Activated CD8-positive, alpha-beta T cell treated with anti-CD3 and anti-CD28 coated beads, Interleukin-2, amount 10 ng/mL, durations not matched to agents 7 days and 5 days (primary cell): ENCODE measurements at places on chromosomes 7 and 10.

DNA sequence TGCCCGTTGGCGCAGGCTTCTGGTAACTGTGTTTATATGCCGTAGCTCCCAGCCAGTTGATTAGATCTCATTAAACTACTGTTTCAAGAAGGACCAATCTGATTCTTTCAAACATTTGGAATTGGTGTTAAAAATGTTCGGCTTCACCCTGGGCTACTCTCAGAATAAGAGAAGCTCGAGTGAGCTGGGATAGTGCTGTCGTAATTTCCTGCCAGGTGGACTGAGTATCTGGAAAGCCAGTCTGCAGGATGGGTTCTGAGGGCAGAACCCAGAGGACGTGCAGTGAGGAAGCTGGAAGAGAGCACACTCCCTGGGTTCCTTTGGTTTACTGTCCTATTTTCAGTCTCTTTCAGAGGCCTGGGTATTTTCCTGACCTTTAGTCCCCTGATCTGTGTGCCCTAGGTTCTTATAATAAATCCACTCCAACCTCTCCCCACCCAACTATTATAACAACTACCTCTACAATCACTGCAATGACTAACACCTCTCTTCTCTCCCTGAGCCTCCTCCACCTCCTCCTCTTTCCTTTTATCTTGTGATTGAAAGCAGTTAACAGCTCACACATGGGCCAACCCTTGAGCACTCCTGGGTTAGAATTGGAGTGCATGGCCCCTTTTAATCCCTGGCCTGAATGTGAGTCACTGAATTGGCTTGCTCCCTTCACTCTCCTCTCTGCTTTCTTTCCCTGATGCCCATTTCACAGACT, 63.0 kb downstream of the AOAH start:
- no peak for DNase-seq

DNA sequence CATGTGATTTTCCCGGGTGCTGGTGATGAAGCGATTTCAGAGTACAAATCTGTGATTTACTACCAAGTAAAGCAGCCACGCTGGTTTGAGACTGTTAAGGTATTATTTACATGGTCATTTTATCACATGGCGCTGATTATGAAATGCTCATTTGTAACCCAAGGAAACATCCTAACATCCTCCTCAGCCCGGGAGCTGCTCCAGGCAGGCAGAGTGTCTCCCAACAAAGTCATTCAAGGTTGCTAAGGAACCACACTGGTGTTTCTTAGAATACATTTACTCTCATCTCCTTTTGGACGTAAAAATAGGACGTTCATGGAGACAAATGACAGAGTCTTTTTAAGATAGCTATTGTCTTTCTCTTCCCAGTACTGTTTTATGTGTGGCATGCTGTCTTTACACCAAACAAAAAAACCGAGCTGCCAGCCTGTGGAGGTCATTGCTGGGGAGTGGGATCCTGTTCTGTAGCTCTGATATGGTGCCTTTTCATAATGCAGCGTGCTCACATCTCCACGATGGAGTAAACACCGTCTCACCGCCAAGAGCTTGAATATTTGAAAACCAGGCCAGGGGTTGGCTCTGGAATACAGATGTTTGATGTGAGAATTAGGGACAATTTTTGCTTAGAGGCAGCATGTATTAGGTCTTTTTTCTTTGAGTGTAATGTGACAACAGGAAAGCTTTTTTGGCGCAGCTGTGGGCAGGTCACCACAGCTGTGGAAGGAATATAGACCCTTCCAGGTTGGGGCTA, 119.6 kb downstream of the DOCK1 start:
- no peak for DNase-seq

GRCh38 chr7:134593530-134594392, 44.9 kb downstream of the AKR1B15 start:
- DNase-seq = no peak

GRCh38 chr7:36851382-36851781, 127.1 kb upstream of the AOAH start:
- no peak for DNase-seq

DNA sequence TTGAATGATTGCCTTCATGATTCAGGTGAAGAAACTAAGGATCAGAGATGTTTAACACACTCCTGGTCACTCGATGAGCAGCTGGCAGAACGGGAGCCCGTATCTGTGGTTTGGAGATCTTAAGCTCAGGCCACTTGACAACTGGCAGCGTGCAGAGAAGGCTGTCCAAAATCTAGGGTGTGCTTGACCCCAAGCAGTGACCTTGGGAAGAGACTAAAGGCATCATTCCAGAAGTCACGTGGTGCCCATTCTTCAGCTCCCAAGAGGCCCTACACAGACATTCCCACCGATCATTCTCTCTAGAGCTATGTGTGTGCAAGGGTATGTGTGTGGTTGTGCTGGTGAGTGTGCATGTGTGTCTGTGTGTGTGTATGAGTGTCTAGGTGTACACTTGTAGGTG, 493.8 kb downstream of the TCERG1L start:
- DNase-seq = no peak

DNA sequence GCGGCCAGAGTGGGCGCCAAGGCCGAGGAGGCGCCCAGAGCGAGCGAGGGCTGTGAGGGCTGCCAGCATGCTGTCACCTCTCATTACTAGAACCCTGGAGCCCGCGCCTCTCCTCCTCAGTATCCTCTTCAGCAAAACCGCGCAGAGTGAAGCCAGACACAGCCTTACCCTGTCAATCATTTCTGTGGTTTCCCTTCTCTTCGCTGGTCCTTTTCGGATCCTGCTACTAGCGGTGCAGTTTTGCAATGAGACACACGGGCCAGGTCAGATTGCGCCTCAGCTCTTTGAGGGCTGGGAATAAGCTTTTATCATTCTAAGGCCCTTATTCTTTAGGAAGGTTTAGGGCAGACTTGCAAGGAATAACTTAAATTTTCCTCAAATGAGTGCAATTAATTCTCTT, 55.5 kb upstream of the FAM171A1 start:
- DNase-seq = no peak

- DNase-seq = no peak
These were observed 17.1 kb downstream of the RNF32 start for GRCh38 chr7:156657681-156658080.

- DNase-seq = no peak
These were observed 64.2 kb downstream of the PWWP2B start for GRCh38 chr10:132461103-132461682.

- DNase-seq = no peak
These were observed 32.3 kb downstream of the PPIF start for GRCh38 chr10:79379512-79380124.

DNA sequence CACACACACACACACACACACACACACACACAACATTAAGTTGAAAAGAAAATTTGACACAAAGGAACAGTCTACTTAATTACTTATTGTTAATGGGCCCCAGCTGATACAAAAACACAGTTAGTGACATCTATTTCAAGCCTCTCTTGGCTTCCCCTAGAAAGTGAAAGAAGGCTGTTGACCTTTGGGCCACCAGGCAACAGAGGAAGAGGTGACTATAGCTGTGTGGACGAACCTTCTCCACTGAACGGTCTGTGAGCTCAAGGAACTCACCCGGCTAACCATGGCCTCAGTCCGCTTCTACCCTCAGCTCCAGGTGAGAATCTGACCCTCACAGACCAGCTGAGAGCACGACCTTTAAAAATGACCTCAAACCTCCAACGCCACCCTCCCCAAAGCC, 32.9 kb upstream of the CALN1 start:
- DNase-seq = no peak

- no peak for DNase-seq
These were observed 86.0 kb downstream of the CH25H start for GRCh38 chr10:89120931-89121763.

GRCh38 chr7:143043391-143043790, 8.8 kb upstream of the OR6V1 start:
- DNase-seq = no peak

GRCh38 chr10:51085204-51085603, 10.9 kb downstream of the PRKG1 start:
- DNase-seq = no peak

DNA sequence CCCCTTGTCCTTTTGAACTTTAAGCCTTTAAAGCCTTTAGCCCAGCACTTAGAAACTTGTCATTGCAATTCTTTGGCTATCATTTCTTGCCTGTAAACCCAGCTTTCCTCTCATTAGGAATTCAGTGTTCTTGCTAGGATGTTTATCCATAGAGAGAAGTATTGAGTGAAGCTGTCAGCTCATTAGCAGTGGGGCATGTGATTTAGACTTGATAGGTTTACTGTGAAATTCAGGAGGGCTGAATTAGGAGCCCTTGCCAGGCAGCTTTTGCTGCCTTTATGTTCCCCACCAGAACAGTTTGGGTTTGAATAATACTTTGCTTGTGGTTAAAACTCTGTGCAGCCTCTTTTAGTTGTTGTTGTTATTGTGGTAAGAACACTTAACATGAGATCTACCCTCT, 39.5 kb downstream of the LHFPL3 start:
- DNase-seq = no peak

- DNase-seq = no peak
These were observed 126.0 kb downstream of the SKIDA1 start for GRCh38 chr10:21399392-21400035.

DNA sequence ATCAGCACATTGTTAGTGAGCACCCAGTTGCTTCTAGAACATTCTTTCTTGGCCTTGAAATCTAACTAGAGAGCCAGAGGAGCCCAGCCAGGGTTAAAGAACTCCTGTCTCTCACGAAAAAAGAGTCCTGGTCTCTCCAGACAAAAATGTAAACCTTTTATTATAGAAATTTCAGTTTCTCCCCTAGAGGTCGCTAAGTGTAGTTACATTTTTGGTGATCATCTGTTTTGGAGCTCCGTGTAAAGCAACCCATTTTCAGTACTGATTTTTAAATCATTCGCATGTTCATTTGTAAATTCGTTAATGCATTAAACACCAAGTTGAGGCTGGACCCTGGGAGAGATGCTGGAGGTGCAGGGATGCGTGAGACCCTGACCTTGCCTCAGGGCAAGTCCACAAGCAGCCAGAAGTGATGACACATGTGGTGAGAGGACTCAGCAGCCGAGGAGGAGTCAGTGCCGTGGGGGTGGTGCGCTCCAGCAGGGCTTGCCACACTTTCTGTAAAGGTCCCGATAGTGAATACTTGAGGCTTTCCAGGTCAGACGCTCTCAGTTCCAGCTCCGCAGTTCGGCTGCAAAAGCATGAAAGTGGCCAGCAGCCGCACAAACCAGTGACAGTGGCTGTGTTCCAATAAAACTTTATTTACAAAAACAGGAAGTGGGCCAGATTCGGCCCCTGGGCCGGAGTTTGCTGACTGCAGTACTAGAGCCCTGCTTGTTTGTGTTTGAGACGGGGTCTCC, 578.6 kb upstream of the FOXK1 start:
- DNase-seq = no peak

DNA sequence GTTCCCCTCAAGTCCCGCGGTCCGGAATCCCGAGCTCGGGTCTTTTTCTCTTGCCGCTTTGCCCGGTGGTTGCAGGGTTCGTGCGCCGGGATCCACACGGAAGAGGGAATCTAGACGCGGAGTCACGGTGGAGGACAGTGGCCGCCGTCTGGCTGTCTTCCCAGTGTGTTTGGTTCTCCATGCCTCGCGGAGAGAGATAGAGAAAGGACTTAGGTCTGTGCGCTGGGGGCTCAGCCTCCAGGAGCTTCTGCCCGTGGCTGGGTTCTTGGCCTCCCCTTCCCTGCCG, 1.6 kb downstream of the FFAR4 start:
- DNase-seq = no peak

DNA sequence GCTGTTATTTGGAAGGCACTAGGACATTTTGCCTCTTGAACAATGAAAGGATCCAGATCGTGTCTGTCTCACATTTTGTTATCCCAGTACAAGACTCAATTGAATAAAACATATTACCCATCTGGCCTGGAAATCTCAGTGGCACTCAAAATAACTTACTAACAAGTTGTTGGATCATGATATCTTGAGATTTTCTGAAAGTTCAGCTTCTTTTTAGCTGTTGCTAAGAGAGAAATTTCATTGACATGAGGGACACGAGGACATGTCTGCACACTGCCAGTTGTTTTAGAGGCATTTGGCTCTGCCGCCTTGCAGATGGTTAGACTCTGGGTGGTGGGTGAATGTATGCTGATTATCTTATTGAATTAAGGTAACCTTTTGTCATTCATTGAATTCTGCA, 41.0 kb downstream of the KAT6B start:
- no peak for DNase-seq

DNA sequence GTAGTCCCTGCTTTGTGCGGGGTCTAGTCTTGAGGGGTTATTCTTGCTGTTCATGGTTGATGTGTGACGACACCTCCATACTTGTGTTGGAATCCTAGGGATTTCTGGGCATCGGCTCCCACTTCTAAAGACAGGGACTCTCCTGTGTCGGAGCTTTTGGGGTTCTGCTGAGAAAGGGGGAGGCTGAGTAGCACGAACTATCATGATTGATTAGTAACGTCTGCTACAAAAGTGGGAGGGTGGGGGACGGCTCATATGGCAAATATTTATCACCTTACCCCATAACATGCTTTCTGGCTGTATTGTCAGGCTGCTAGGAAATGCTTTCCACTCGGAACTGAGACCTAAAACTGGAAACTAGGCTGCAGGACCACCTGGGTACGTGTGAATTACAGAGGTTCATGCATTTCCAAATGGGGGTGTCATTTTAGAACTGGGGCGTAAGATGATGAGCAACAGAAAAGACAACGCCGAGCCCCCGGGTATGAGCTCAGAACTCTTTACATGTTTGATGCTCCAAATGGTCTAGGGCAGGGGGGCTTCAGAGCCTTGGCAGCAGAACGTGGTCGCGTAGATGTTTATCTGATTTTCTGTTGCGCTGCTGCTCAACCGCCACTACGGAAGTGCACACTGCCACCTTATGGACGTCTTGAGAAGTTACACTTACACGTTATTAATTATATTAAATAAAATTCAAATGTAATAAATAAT, 15.1 kb upstream of the NME8 start:
- DNase-seq = peak; percentile 58

- no peak for DNase-seq
These were observed 398.9 kb downstream of the RPS24 start for GRCh38 chr10:78432583-78432982.

DNA sequence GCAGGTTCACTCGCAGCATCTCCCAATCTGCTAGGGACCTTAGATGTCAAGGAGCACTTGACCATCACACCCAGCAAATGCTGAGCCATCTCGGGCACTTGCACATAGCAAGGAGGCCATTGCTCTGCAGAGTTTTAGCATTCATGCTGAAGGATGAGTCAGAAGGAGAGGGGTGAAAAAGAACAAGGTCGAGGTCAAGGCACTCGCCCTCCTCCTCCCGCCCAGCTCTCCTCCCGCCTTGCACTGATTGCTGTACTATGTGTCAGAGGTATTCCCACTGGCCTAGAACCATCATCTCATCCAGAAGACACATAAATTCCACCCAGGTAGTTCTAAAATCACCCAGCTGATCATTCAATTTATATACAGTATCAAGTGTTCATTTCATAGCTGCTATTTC, 255.1 kb upstream of the SP4 start:
- DNase-seq = no peak

- DNase-seq = no peak
These were observed 270.8 kb downstream of the ELFN1 start for GRCh38 chr7:1940863-1941262.
